Central memory CD4-positive, alpha-beta T cell (primary cell): ENCODE measurements at places on chromosomes 7 and 10.

- no peak for DNase-seq
These were observed 99.1 kb downstream of the ALOX5 start for GRCh38 chr10:45473126-45473525.

- DNase-seq: no peak
These were observed 23.7 kb downstream of the PARP12 start for GRCh38 chr7:140039066-140039465.

GRCh38 chr10:44261710-44262455 lies 123.0 kb downstream of the CXCL12 start:
- DNase-seq: no peak

GRCh38 chr10:89515031-89515841 lies 20.2 kb downstream of the SLC16A12 start:
- no peak for DNase-seq

DNA sequence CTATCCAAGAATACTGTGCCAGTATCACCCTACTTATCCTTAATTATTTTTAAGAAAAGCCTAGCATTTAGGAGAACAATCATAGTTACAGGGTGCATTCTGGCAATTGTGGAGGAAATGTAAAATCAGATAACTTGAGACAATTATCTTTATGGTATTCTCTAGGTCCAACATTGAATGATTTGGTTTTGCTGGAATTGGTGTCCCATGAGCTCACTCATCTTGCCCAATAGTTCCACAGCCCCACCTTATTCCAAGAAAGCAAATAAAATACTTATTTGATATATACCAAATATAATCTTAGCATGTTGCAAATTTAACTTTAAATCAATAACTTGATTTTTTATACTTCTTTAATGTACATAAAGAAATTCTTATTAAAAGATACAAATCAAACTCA lies 65.3 kb downstream of the DGKB start:
- DNase-seq: no peak

GRCh38 chr10:59688921-59689351 lies 20.7 kb downstream of the SLC16A9 start:
- no peak for DNase-seq

- peak; percentile 74 for DNase-seq
These were observed 122.4 kb downstream of the CLEC2L start for GRCh38 chr7:139645572-139646523.

GRCh38 chr7:65390588-65390987 lies 16.9 kb downstream of the ZNF92 start:
- DNase-seq: no peak

GRCh38 chr10:77032188-77032570 lies 605.4 kb downstream of the KCNMA1 start:
- DNase-seq: no peak

DNA sequence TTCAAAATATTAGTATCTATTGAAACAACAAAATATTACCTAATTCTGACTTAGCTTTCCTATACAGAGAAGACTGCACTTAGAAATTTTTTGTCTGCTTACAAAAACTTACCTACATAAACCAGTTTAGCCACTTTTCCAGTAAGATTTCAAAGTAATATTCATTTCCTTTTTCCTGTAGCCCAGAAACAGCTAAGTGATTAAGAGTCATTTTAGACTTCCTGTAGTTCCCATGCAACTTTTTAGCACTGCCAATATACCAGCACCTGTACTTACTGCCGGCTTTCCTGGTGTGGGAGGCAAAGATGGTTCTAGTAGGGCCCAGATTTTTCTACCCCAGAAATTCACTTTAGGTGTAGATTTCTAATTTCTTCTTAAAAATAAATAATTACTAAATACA lies 21.8 kb downstream of the NT5C2 start:
- DNase-seq: no peak

DNA sequence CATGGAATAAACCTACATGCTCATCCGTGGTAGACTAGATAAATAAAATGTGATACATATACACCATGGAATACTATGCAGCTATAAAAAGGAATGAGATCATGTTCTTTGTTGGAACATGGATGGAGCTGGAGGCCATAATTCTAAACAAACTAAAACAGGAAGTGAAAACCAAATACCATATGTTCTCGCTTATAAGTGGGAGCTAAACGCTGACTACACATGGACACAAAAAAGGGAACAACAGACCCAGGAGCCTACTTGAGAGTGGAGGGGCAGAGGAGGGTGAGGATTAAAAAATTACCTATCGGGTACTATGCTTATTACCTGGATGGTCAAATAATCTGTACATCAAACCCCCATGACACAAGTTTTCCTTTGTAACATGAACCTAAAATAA lies 68.7 kb upstream of the SEC61G start:
- no peak for DNase-seq

- no peak for DNase-seq
These were observed 19.2 kb downstream of the AKR1C8 start for GRCh38 chr10:5165738-5166137.

GRCh38 chr7:87231711-87232110 lies 12.2 kb upstream of the TMEM243 start:
- no peak for DNase-seq

DNA sequence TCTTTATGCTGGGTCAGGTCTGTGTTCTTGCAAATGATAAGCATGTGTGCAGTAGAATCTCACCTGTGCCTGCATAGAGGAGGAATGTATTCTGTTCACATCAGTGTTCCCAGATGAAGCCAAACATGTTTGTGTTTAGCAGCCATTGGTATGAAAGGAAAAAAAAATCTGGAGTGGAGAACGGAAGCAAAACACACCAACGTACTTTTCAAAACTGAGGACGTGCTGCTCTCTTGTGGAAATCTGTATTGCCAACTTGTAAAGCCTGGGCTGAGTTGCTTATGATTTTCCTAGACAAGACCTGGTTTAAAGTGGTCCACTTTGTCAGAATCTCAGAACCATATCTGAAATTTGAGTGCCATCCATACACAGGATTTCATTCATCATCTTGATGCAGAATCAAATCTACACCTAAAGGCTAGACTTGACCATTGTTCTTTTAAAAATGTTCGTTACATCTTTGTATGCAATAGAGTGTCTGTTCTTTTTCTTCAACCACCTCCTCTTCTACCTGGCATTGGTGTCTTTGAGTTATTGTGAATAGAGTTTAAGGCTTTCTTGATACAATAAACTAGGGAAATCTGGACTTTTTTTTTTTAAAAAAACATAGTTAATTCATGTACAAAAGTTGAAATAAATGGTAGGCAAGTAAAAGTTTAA lies 367.7 kb downstream of the PHF14 start:
- no peak for DNase-seq

DNA sequence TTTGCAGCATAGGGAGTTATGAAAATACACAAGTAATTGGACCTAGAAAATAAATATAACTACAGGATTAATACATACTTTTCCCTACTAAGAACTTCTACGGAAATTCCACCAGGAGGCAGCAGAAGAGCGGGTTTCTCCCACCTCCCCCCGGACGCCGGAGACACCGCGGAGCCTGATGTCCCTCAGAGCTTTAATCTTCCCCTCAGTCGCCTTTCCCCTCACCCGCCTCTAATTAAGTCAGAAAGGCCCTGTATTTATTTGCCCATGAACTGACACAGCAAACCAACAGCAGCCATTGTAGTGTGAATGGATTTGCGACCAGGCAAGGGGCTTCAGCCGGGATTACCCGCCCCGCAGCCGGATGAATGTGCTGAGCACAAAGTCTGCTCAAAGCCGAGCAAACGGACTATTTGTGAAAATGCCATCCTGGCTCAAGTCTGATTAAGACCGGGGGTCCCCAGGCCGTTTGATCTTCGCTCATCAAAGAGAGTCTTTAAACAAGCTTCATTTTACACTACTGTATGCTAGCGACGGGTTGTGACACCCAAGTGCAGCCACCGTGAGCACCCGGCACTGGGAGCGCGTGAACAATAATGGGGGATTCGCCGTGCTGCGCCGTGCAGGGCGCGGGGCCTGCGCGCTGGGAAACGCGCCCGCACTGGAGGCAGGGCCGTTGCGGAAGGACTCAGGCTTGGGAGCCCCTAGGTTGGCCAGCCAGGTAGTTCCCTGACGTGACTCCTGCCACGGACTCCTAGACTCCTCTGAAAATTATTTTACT lies 5.6 kb upstream of the DKK1 start:
- DNase-seq: no peak

GRCh38 chr10:131862548-131862947 lies 38.3 kb upstream of the PPP2R2D start:
- DNase-seq: no peak

- no peak for DNase-seq
These were observed 106.7 kb downstream of the LHPP start for GRCh38 chr10:124568339-124568738.

DNA sequence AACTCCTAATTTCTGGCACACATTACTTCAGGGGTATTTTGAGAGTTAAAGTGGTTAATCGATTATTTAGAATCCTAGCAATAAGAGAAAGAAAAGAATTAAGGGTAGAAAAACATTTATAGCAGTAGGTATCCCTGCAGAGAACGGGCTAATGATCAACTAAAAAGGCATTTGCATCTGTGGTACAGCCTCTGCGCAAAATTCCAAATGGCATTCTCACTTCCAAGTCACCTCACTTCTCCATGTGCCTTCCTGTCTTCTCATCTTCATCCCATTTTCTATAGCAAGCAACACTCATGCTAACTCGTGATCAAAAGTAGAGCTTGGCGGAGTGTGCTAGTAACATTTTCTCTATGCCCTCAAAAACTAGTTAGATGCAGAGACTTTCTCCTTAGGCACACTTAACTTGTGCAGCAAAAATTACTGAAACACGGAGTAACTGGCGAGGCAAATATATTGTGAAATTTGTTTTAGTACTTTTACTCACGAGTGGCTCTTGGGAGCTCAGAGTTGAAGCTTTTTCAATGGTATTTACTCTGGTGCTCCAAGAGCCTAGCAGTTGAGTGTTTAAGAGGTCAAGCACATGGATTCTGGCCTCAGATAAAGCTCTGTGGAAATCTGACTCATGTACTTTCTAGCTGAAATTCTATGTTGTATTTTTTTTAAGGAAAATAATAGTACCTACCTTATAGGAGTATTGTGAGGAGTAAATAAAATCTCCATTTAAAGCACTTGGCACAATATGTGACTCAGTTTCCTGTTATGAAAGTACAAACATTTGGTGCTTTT lies 65.1 kb downstream of the MET start:
- no peak for DNase-seq

DNA sequence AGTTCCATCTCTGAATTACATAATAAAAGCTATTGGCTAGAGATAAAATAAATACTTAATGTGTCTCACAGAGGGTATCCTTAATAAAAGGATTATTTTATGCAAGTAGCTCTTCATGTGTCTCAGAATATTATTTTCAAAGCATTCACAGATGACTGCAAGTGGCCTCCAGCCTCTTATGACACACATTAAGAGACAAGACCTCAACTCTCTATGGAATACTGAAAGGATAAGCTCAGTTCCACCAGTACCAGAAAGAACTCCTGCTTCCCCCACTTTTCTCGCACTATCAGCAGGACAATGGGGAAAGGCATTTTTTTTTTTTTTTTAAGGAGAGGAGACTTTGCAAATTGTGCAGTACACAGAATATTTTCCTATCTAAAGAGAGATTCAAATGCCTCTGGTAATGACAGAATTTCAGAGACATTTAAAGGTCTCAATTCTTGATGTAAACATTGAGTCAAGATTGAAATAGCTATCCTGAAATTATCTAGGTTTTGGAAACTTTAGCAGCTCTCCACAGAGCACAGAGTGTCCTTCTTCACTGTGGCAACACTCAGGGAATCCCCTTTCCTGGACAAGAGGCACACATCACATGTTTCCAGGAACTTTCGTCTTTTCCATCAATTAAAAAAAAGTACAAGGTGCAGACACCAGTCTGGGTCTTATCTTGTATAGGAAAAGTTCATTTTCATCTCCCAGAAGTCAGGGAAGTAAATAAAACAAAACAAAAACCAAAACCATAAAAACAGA lies 122.0 kb upstream of the ANK3 start:
- DNase-seq: no peak

GRCh38 chr7:74231232-74231590 lies 21.4 kb downstream of the LAT2 start:
- no peak for DNase-seq

- no peak for DNase-seq
These were observed 14.9 kb downstream of the DLG5 start for GRCh38 chr10:77911535-77912123.

- DNase-seq: no peak
These were observed 220.8 kb upstream of the PRSS58 start for GRCh38 chr7:142478479-142479220.

GRCh38 chr7:69104023-69104422 lies 494.3 kb upstream of the AUTS2 start:
- DNase-seq: no peak

- DNase-seq: no peak
These were observed 163.8 kb downstream of the SORCS3 start for GRCh38 chr10:104804880-104805279.

- DNase-seq: no peak
These were observed 17.9 kb downstream of the PFKFB3 start for GRCh38 chr10:6220418-6221191.

DNA sequence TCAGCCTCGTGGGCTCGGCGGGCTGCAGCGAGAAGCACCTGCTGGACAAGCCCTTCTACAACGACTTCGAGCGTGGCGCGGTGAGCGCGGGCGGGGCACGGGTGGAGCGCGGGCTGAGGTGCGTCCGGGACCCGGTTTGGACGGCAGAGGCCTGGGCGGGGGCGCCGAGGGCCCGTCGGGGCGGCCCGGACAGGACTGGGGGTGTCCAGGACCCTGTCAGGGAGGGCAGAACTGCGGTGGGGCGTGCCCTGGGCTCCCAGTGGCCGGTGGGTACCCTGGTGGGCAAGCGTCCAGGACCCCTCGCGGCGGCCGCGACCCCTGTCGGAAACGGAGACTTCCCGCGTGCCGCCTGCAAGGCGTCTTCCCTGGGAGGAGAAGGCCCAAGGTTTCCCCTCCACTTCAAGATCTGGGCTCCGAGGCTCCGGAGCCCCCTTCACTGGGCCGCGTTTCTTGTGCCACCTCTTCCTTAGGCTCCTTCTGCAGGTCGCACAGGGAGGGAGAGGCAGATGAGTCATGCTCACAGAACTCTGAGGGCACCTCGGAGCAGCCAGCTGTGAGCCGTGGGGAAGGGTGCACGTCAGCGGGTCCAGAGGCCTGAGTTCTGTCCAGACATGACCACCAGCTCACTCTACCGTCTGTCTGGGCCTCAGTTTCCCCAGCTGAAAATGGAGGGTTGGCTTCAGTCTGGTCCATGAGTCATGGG lies 485 bp downstream of the ALOX5 start:
- DNase-seq: no peak
